ENCODE measurements at places on chromosomes 5 and 9.
A peak's percentile ranks its signal among the peaks of the same experiment; 100 is the strongest.

GRCh38 chr9:99013550-99013949 lies 69.8 kb downstream of the COL15A1 start:
- DNase-seq = no peak
- H3K27ac ChIP-seq = no peak overlapping the region
- H3K4me1 ChIP-seq = peaks cover 4% of the 10 kb centered on the region
- no peaks in the 10 kb centered on the region for H3K36me3 ChIP-seq
- no peaks in the 10 kb centered on the region for H3K27me3 ChIP-seq

GRCh38 chr9:6777213-6777902 lies 19.6 kb downstream of the KDM4C start:
- no peak for DNase-seq
- no peak overlapping the region for H3K4me3 ChIP-seq
- H3K4me1 ChIP-seq = no peaks in the 10 kb centered on the region
- no peaks in the 10 kb centered on the region for H3K36me3 ChIP-seq
- no peak overlapping the region for H3K27ac ChIP-seq

- no peaks in the 10 kb centered on the region for H3K36me3 ChIP-seq
- H3K27ac ChIP-seq = no peak overlapping the region
- no peak for DNase-seq
- H3K4me3 ChIP-seq = no peak overlapping the region
- no peaks in the 10 kb centered on the region for H3K4me1 ChIP-seq
These were observed 521.5 kb upstream of the WWC1 start for GRCh38 chr5:167769846-167770413.

DNA sequence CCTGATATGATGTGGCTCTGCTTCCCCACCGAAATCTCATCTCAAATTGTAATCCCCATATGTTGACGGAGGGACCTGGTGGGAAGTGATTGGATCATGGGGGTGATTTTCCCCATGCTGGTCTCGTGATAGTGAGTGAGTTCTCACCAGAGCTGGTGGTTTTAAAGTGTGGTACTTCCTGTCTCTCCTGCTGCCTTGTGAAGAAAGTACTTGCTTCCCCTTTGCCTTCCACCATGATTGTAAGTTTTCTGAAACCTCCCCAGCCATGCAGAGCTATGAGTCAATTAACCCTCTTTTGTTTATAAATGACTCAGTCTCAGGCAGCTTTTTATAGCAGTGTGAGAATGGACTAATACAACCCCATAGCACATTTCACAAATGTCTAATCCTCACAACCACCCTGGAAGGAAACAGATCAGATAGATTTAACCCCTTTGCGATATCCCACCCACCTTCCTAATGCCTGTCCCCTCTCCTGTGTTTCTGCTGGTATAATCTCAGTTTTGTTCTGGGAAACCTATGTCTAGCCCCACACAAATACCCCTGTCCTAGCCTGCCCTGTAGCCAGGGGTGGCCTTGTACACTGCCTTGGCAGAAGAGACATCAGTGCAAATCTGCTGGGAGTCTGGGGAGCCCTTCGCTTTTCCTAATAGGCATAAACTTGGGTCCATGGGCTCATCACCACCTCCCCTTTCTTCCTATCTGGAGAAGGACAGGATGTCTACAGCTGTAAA lies 157.0 kb upstream of the RAI14 start:
- H3K4me1 ChIP-seq = peaks cover 43% of the 10 kb centered on the region
- no peaks in the 10 kb centered on the region for H3K27me3 ChIP-seq
- no peak overlapping the region for H3K4me3 ChIP-seq

- H3K4me3 ChIP-seq = no peak overlapping the region
- DNase-seq = no peak
- peaks cover 18% of the 10 kb centered on the region for H3K4me1 ChIP-seq
- 0 out of 2 replicates have a peak, but pooled peaks cover 5% of the 10 kb centered on the region for H3K36me3 ChIP-seq
These were observed 17.6 kb downstream of the RNF38 start for GRCh38 chr9:36382484-36382883.

DNA sequence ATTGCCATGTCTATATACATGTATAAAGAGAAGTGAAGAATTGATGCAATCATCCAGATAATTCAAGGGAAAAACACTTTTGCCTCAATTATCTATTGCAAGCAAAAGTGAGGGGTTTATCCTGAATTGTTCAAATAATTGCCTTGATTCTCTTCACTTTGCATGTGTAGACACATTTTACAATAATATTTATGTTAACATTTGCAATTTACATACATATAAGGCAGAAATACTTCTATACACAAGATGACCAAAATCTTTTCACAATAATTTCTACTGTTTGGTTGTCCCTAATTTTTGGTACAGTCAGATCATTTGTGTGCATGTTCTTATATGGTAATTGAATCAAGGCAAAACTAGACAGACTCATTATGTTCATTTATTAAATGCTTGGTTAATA lies 285.3 kb upstream of the TMEM161B start:
- no peaks in the 10 kb centered on the region for H3K4me1 ChIP-seq
- no peaks in the 10 kb centered on the region for H3K27me3 ChIP-seq
- H3K36me3 ChIP-seq = no peaks in the 10 kb centered on the region
- H3K27ac ChIP-seq = no peak overlapping the region

DNA sequence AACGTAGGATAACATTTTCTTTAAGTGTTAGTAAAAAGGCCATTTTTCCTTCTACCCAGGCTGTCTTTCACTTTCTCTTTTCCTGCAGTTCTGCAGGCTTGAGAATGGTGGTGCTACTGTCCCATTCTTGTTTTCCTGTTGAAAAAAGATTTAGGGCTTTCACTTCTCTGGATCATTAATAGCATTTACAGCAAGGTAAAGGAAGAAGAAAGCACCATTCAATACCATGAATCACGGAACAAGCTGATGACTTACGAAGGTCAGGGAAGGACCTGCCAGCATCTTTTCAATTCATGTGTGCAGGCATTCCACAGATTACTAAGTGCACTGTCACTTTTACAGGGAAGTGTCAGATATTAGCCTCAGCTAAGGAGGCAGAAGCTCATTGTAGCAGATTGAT lies 292.8 kb downstream of the YTHDC2 start:
- 0 out of 2 replicates have a peak, but pooled peaks cover 3% of the 10 kb centered on the region for H3K27me3 ChIP-seq
- no peak overlapping the region for H3K27ac ChIP-seq
- no peak overlapping the region for H3K4me3 ChIP-seq
- no peaks in the 10 kb centered on the region for H3K36me3 ChIP-seq

GRCh38 chr9:85931495-85931894 lies 9.5 kb upstream of the NAA35 start:
- H3K27me3 ChIP-seq = no peaks in the 10 kb centered on the region
- no peaks in the 10 kb centered on the region for H3K36me3 ChIP-seq
- H3K4me1 ChIP-seq = no peaks in the 10 kb centered on the region
- H3K27ac ChIP-seq = no peak overlapping the region

DNA sequence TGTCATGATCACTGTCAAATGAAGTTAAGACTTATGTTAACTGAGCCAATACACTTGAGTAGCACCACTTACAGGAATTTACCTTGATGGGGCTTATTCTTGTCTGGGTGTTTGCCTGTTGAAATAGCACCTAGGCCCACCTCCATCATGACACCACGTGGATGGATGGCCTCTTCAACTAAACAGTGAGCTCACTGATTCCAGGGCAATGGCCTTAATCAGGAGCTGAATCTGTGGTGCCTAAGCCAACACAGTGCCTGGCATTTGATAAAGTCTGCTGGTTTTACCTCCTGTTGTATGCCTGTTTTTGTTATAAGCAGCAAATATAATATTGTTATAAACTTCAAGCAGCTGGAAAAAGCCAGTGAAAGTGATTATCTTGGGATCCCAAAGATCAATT lies 190.5 kb downstream of the LURAP1L start:
- H3K27ac ChIP-seq = no peak overlapping the region
- no peaks in the 10 kb centered on the region for H3K36me3 ChIP-seq
- DNase-seq = no peak
- H3K27me3 ChIP-seq = no peaks in the 10 kb centered on the region

DNA sequence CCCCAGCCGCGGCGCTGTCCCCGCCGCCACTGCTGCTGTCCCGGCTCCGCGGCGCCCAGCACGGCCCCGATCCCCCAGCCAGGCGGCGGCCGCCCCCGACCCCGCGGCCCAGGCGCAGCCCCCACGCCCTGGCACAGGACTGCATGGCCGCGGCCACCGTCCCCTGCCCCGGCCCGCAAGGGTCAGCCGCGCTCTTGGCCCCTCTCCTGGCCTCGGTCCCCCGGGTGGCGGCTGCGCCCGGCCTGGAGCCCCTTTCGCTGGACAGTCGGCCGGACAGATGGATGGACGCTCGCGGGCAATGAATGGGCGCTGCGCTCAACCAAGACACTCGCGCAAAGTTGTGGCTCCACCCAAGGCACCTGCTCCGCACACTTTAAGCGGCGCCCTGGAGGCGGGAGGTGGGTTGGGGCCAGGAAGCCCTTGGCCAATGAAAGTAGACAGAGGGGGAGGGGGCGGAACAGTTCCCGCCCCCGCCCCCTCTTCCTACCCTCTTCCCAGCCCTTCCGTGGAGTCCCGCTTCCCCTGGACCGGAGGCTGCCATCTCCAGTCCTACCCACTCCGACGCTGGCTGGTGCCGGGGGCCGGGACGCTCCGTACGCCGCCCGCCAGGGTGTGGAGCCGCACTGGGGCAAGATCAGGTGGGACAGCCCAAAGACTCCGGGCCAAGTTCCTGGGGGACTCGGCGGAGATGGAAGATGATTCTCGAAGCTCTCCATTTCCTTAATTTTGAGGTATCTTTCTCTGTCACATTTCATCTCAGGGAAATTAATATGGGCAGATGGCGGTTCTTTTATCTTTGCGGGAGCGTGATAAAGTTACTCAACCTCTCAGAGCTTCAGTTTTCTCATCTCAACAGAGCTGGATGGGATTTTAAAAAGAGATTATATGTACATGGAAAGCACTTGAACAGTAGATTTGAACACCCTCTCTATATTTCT lies at the start of gene GLDC:
TSS of gene GLDC (minus strand) at position 375 of the 938 bp plus-strand sequence. CDS start at position 145, 230 bp downstream.
- no peaks in the 10 kb centered on the region for H3K27me3 ChIP-seq
- H3K36me3 ChIP-seq = no peaks in the 10 kb centered on the region
- peak; percentile 48 for DNase-seq

GRCh38 chr5:171946000-171946781 lies 60.2 kb downstream of the FBXW11 start:
- no peaks in the 10 kb centered on the region for H3K27me3 ChIP-seq
- no peak overlapping the region for H3K4me3 ChIP-seq
- DNase-seq = peak; percentile 42

DNA sequence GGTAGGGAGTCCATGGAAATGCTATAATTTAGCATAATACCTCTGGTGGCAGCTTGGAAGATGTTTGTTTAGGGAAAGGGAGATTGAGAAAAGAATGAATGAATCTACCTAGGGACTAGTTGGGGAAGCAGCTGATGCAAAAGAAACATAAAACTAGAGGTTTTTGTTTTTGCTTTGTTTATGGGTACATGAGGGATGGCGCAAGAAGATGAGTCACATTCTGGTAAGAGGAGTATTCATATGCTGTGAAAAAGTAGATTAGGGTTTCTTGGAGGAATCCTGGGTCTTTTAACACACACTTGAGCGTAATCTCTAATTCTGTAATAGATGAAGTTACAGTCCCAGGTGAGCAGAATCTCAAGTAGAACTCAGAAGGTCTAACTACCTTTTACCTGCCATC lies 17.1 kb downstream of the C9orf43 start:
- no peaks in the 10 kb centered on the region for H3K4me1 ChIP-seq
- no peak overlapping the region for H3K27ac ChIP-seq
- no peak overlapping the region for H3K4me3 ChIP-seq
- no peaks in the 10 kb centered on the region for H3K36me3 ChIP-seq
- no peaks in the 10 kb centered on the region for H3K27me3 ChIP-seq

DNA sequence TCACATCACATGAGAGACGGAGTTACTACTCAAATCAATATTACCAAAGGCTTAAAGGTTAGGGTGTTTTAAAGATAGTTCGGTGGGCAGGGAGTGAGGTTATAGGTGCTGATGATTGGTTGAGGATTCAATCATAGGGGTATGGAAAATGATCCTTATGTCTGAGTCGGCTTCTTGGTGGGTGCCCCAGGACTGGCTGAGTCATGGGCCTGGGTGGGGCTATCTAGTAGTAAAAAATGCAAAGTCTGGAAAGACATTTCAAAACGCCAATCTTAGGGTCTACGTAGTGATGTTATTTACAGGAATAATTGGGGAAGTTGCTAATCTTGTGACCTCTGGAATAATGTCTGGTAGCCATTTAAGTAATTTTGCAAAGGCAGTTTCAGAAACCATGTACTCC lies 15.2 kb upstream of the SPIN1 start:
- H3K27ac ChIP-seq = no peak overlapping the region
- H3K27me3 ChIP-seq = no peaks in the 10 kb centered on the region
- peaks cover 24% of the 10 kb centered on the region for H3K4me1 ChIP-seq
- H3K4me3 ChIP-seq = no peak overlapping the region
- H3K36me3 ChIP-seq = no peaks in the 10 kb centered on the region

DNA sequence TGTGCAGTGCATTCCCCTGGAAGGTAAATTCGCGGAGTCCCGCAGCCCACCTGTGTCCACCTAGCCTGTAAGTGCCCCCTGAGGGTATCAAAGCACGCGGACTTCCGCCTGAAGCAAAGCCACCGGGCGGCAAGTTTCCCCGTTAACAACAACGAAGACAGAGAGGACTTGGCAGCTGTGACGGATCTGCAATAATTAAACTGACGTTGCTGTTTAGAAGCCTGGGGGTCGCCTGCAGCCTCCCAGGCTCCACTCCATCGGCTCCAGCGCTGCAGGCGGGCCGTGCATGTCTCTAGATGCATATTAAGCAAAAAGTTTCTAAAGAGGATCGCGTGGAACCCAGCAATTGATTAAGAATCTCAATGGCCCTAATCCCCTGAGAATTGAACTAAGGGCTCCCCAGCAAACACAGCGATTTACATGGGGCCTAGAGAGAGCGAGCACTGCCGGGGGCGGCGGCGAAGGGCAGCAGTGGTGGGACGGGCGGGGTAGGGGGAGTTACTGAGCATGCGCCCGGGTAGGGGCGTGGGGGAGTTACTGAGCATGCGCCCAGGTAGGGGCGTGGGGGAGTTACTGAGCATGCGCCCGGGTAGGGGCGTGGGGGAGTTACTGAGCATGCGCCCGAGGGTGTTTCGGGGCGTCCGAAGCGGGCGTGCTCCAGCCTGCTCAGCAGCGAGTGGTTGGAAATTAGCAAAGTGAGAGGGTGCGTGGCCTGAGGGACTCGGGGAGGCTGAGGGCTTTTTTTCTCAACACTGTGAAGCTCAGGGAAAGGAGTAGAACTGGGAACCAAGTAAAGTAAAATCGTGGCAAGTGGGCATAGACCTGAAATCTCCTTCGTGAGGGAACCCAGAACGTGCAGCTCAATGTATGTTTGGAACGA lies 255.2 kb downstream of the DOCK8 start:
- no peaks in the 10 kb centered on the region for H3K27me3 ChIP-seq
- peak overlapping the region; percentile 78 for H3K4me3 ChIP-seq
- H3K27ac ChIP-seq = peak overlapping the region; percentile 67
- peaks cover 23% of the 10 kb centered on the region for H3K4me1 ChIP-seq
- DNase-seq = peak; percentile 73

- H3K27me3 ChIP-seq = peaks cover 26% of the 10 kb centered on the region
- H3K4me1 ChIP-seq = no peaks in the 10 kb centered on the region
- H3K4me3 ChIP-seq = no peak overlapping the region
- no peak for DNase-seq
- no peak overlapping the region for H3K27ac ChIP-seq
These were observed 127.0 kb downstream of the NNT start for GRCh38 chr5:43729846-43730478.

DNA sequence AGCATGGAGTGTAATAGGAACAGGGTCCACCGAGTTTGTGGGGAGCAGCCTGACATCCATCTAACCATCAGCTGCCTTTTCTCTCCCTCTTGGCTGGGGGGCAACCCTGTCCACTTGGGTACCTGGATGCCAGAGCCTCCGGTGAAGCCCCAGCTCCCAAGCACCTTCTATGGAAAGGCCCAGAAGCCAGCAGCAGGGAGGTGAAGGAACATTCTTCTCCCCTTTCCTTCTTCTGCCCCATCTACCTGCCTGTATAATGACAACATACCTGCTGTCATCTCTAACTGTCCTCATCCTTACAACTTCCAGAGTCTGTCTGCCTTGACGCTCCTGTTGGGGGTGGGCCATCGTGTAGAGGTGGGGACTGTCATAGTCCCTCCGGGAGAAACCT lies 33.1 kb downstream of the THBS4 start:
- no peak overlapping the region for H3K27ac ChIP-seq
- no peaks in the 10 kb centered on the region for H3K4me1 ChIP-seq
- no peaks in the 10 kb centered on the region for H3K36me3 ChIP-seq
- H3K27me3 ChIP-seq = no peaks in the 10 kb centered on the region
- no peak overlapping the region for H3K4me3 ChIP-seq

Data from PC-9 (cell line).